ENCODE measurements at places on chromosomes 4 and X.

- no peak for DNase-seq
Measured at GRCh38 chr4:138851391-138852335, 163.9 kb upstream of the NOCT start.

- DNase-seq: no peak
Measured at GRCh38 chr4:1318488-1319213, 28.4 kb upstream of the UVSSA start.

DNA sequence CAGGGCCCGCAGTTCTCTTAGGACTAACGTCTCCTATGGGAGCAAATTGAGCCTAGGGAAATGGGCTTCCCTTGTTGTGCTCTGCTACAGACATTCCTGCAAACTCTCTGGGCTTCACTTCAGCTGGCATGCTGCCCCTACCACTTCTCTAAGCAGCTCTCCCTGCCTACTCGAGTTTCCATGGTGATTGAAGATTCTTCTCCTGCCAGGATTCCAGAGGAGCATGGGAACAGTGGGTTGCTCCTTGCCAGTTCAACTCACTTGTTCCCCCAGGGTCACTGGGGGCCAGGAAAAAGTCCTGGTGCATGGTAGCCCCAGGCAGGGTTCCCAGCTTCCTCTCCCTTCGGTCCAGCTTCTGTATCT, 21.1 kb upstream of the WDR17 start:
- DNase-seq: no peak

- DNase-seq: no peak
Measured at GRCh38 chrX:8272821-8273220, 101.8 kb upstream of the VCX2 start.

- DNase-seq: no peak
Measured at GRCh38 chr4:38681281-38681991, 17.4 kb downstream of the KLF3 start.

GRCh38 chrX:41789374-41789773, 65.4 kb downstream of the GPR82 start:
- DNase-seq: no peak

DNA sequence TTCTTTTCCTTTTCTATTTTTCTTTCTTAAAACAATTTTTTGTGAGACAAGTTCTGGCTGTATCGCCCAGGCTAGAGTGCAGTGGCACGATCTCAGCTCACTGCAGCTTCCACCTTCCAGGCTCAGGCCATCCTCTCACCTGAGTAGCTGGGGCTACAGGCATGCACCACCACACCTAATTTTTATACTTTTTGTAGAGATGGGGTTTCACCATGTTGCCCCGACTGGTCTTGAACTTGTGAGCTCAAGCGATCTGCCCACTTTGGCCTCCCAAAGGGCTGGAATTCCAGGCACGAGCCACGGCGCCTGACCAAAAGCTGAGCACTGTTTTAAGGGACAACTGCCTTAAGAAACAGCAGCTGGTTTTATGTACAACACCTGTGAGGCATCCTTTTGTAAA, 9.3 kb upstream of the NAT8L start:
- no peak for DNase-seq

DNA sequence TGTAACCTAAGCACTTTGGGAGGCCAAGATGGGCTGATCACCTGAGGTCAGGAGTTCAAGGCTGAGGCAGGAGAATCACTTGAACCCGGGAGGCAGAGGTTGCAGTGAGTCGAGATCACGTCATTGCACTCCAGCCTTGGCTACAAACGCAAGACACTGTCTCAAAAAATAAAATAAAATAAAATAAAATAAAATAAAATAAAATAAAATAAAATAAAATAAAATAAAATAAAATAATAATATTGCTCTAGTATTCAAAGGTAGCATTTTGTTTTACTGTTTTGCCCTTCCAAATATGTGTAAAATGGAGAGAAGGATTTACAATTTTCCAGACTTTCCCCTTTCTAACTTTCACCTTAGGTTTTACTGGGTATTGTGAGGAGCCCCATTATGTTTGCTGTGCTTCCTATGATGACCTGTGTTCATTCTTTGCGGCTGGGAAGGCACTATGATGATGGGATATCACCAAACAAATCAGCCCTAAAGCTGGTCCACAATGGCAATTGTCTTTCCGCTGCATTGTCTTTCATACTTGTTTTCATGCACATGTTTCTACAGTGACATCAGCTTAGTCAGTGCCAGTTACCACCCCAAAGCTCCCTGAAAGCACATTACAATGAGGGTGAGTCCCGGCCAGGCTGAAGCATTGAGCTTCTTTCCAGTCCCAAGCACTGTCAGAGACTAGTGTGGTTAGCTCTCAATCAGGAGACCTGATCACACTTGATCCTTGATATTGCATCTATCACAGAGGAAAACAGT, 50.8 kb downstream of the DTHD1 start:
- DNase-seq: no peak

DNA sequence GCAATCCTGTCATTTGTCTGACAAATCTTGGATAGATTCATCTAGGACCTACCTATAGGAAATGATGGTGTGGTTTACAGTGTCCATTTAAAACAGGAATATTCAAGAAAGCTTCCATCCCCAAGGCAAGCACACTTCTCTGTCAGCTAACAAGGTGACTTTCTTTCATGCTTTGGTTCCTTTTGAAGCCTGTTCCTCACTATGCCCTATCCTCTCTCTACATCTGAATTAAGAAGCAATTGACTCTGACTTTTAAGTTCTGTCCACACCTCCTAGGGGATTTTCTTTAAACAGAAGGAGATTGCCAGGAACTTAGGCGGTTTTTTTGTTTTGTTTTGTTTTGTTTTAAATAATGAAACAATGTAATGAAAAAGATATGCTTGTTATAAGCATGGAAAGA, 1181.4 kb upstream of the TENM3 start:
- DNase-seq: no peak

GRCh38 chrX:38868941-38869401, 67.7 kb downstream of the MID1IP1 start:
- peak; percentile 81 for DNase-seq

GRCh38 chr4:911221-911751, 20.8 kb downstream of the GAK start:
- DNase-seq: no peak

DNA sequence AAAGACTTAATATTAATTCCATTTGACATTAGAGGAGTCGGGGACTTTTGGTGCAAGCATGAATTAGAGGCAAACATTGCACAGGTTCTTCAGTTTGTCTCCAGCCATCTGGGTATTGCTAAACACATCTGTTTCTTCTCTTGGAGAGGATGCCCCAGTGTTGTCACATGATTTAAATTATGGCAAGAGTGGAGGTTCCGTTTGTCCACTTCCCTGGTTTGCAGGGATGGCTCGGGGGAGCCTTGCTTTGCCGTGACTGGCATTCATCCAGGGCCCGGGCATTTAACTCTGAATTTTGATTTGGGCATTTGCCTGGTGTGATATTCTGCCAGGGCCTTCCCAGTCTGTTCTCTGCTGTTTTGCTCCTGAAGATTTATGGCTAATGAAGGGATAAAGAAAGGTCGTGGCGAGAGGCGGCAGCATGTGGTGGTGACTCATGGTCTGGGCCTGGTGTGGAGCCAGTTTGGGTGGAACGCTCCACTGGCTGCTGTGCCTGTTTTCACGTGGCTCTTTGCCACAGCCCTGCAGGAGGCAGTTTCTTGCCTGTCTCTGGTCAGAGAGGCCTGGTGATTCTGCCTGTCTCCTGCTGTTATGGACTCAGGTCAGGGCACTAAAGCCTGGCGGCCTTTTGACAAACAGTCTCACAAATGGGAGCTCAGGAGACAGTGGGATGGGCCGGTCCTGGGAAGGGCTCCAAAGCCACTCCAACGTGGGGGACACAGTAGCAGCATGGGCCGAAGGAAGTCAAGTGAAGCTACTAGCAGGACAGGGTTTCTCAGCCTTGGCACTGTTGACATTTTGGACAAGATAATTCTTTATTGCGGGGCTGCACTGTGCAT, 99.4 kb upstream of the PGRMC2 start:
- DNase-seq: peak; percentile 70

DNA sequence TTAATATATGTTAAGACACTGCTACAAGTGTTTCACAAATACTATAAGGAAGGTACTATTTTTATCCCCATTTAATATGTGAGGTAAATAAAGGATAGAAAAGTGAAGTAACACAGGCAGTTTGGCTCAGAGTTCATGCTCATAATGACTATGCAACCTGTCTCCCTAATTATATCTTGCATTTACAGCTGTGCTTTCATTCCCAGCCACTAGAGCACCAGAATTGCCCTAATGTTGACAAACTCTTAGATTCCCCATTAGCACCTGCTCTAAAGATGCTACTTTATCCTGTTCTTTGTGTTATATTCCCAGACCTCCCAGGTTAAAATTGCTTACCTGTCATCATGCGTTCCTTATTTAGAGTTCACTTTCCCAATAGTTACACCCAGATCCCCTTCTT, 833.6 kb downstream of the CCSER1 start:
- no peak for DNase-seq

- no peak for DNase-seq
Measured at GRCh38 chrX:16199343-16199742, 32.1 kb downstream of the MAGEB17 start.

GRCh38 chrX:57929373-57929772, 19.1 kb upstream of the ZXDA start:
- peak; percentile 30 for DNase-seq

DNA sequence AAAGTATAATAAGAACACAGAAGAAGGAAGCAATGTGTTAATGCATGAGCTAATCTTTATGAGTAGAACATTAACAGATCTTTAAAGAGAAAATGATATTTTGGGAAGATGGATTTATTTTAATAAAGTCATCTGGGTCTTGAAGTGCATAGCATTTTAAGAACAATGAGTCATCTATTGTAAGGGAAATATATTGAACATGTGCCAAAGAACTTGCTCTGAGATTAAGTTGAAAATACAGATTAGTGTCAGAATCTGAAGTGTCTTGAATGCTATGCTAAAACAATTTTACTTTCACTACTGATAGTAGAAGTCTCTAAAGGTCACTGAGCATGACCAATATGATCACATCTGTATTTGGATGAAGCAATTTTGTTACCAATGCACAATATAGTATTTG, 776.7 kb upstream of the GRID2 start:
- no peak for DNase-seq

GRCh38 chr4:25439918-25440477, 62.9 kb downstream of the ANAPC4 start:
- peak; percentile 76 for DNase-seq

GRCh38 chrX:134761788-134762187, 103.5 kb upstream of the PLAC1 start:
- peak; percentile 11 for DNase-seq

DNA sequence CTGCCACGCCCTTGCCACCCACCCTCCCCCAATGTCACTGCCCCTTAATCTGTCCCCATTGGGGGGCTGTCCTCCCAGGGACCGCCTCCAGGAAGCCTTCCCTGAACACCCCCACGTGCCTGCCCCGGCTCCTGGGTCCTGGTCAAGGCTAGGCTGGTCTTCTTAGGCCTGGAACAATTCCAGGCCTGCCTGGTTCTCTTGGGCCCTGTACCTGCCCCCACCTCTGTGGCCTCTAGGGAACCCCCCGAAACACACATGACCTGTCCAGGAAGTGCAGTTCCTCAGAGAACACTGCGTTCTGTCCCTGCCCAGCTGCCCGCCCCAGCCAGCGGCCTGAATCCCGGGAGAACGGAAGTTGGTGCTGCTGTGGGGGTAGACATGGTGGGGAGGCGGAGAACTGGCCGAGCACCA, 5.1 kb downstream of the MXD4 start:
- no peak for DNase-seq
